ENCODE measurements at places on chromosomes 1 and 21. TPM values are rescaled to one million over a fixed set of nuclear protein-coding genes. Genes with fewer than 3 reads are reported as not detected.

GRCh38 chr1:242447689-242448088 is 76.8 kb downstream of the PLD5 start:
- peaks cover 37% of the 10 kb centered on the region for H3K27me3 ChIP-seq
- no peak overlapping the region for H3K27ac ChIP-seq
- DNase-seq = no peak
- no peak overlapping the region for H3K4me3 ChIP-seq

DNA sequence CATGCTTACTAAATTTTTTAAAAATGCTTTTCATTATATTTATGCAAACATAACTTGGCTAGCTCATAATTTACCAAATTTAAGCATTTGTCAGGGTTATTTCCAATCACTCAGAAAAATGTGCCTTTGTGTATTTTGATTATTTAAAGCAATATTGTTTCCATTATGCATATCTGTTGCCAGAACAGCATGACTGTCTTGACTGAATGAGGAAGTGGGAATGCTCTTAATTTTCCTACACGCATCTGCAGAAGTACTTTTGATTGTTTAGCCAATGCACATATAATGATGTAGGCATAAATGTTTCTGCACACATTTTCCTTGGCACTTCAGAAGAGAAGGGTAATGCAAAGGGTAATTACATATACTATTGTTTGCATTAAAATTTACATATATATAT is 92.5 kb upstream of the ADGRL2 start:
- no peak overlapping the region for H3K4me3 ChIP-seq
- H3K27ac ChIP-seq = no peak overlapping the region
- H3K4me1 ChIP-seq = peaks cover 39% of the 10 kb centered on the region
- DNase-seq = no peak
- H3K27me3 ChIP-seq = no peaks in the 10 kb centered on the region

DNA sequence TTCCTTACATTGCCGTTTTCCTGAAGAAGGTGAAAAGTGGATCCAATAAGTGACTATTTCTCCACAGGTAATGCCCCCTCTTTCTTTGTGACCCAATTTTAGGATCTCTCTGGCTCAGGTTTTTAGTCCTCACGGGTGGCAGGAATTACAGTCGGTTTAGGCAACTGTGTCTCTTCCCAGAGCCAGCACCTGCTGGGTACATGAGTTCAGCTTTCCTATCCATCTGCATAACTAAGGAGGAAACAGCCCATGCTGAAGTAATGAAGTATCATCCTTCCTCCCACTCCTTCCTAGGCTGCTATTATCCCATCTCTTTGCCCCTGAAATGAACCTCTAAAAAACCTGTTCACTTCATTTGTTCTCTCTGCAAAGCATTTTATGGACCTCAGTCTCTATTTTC is 544.6 kb downstream of the NEGR1 start:
- no peaks in the 10 kb centered on the region for H3K4me1 ChIP-seq
- H3K36me3 ChIP-seq = no peaks in the 10 kb centered on the region
- no peak overlapping the region for H3K4me3 ChIP-seq
- no peak for DNase-seq

- H3K27me3 ChIP-seq = no peaks in the 10 kb centered on the region
- peaks cover 59% of the 10 kb centered on the region for H3K4me1 ChIP-seq
- no peaks in the 10 kb centered on the region for H3K36me3 ChIP-seq
- no peak for DNase-seq
- no peak overlapping the region for H3K4me3 ChIP-seq
- no peak overlapping the region for H3K27ac ChIP-seq
Measured at GRCh38 chr1:58901008-58901407, 117.2 kb upstream of the JUN start.

PLEKHG5 gene
- 11.3 TPM for total RNA-seq

CGN gene
- 31.1 TPM for total RNA-seq

- DNase-seq = no peak
- peaks cover 9% of the 10 kb centered on the region for H3K4me1 ChIP-seq
- no peaks in the 10 kb centered on the region for H3K36me3 ChIP-seq
- no peak overlapping the region for H3K4me3 ChIP-seq
- no peaks in the 10 kb centered on the region for H3K27me3 ChIP-seq
Measured at GRCh38 chr1:53166366-53166765, 23.9 kb upstream of the SLC1A7 start.

DNA sequence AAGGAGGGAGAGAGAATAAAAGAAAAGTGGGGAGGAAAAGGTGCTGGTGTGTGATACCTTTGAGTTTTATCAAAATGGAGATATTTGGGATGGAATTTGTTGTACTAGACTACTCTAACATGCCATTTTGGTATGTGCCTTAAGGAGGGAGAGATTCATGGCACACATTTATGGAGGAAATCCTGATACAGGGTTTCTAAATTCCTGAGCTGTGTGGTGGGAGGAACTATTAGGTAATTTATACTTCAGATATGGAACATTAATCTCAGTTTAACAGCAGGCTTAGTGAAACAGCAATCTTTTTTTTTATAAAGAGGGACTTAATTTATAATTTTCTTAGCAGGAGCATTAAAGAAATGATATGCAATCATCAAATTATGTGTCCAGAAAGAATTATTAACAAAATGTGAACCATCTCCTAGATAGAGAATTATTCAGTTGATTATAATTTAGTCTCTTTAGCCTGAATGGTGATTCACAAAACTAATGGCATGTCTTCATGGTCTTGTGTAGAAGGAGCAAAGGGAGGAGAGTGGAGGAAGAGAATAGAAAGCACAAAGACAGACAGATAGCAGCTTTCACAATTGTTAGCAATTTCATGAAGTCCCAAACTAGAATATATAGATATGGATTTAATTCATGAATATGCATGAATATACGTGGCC is 301.6 kb downstream of the HLX start:
- H3K36me3 ChIP-seq = no peaks in the 10 kb centered on the region
- peaks cover 6% of the 10 kb centered on the region for H3K4me1 ChIP-seq
- no peak for DNase-seq
- H3K27ac ChIP-seq = no peak overlapping the region

NUAK2 gene
- 3.8 TPM for total RNA-seq
